ENCODE measurements at places on chromosomes 12 and 14.

- DNase-seq = peak; percentile 71
Observed at GRCh38 chr14:102516531-102517391, 7.2 kb upstream of the ANKRD9 start.

DNA sequence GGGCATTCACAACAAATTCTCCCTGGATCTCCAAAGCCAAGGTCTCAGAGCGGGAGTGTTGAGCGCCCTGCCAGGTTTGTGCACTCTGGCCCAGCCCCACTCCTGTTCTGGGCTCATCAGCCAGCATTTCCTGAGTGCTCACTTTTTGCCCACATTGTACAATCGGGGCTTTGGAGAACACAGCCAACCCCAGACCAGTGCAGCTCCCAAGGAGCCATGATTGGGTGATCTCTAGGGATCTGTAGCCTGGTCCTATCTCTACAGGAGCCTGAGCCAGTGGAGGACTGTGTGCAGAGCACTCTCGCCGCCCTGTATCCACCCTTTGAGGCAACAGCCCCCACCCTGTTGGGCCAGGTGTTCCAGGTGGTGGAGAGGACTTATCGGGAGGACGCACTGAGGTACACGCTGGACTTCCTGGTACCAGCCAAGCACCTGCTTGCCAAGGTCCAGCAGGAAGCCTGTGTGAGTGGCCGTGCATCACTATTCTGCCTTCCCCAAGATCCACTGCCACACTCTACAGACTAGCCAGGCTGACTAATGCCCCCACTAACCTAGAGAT is 2.8 kb downstream of the ARHGEF40 start:
- DNase-seq = no peak

GRCh38 chr14:58138714-58139482 is 13.1 kb downstream of the ARMH4 start:
- DNase-seq = no peak

GRCh38 chr12:31740628-31741027 is 11.8 kb upstream of the AMN1 start:
- DNase-seq = no peak

DNA sequence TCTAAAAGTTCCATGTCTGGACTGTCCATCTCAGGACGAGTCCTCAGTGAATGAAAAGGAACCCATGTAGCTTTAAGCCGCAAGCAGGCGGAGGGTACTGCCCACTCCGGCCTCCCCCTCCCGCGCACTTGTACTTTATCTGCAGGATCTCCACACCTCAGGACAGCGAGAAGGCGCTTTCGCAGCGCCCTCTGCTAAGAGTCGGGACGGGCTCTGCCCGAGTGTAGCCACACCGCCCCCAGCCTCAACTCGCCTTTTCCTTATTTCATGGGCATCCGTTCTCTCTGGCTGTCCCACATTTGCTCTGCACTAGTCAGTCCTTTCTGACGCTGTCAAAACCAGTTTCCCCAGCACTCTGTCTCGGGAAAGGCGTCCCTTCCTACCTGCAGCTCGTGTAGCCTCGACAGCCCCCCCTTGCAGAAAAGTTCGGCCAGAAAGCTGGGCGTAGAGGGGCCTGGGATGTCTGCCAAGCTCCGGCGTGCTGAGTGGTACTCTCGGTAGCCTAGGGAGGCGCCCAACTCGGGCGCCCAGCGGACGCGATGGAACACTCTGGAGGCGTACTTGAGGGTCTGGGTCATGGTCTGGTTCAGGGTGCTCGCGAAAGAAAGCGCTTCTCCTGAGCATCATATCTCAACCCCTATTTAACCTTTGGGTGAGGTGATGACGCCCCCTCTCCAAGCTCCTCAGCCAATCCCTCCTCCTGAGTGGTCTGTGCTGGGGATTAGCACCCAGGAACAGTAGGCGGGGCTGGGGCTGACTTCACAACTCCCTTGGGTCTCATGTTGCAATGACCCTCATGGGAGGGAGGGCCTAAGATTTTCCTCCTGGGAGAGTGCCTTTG is at the start of gene CYP27B1:
CYP27B1 (minus strand) TSS at position 615 of the 841 bp plus-strand sequence; CDS start at position 578, 37 bp downstream.
- no peak for DNase-seq

- no peak for DNase-seq
Observed at GRCh38 chr14:50837271-50837670, 6.3 kb upstream of the NIN start.

GRCh38 chr14:26163761-26164160 is 434.1 kb downstream of the NOVA1 start:
- no peak for DNase-seq

- no peak for DNase-seq
Observed at GRCh38 chr12:33669349-33669748, 229.7 kb upstream of the SYT10 start.

DNA sequence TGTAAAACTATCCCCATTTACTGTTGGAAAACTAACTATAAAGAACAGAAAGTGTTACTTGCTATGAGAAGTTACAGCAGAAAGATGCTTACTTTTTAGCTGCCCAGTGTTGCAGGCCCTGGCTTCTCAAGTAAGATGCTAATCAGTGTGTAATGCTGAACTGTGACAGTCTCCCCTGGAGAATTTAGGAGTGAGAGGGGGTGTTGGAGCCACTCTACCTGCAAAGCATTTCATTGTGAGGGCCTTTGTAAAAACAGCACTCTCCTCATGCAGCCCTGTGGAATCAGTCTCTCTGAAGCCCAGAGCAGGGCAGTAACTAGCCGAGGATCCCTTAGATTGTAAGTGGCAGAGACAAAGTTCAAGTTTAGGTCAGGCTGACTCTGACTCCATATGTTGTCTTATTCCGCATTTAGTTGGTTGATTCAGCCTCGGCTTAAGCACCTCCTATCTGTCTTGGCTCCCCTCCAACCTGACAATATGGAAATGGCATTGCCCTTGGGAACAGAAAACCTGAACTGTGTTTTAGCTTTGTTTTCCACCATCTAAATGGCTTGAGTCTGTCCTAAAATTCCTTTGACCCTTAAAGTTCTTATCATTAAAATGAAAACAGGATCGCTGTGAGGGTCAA is 141.3 kb downstream of the PRKCH start:
- DNase-seq = peak; percentile 39

- DNase-seq = no peak
Observed at GRCh38 chr12:107368586-107368985, 275.2 kb upstream of the CRY1 start.

DNA sequence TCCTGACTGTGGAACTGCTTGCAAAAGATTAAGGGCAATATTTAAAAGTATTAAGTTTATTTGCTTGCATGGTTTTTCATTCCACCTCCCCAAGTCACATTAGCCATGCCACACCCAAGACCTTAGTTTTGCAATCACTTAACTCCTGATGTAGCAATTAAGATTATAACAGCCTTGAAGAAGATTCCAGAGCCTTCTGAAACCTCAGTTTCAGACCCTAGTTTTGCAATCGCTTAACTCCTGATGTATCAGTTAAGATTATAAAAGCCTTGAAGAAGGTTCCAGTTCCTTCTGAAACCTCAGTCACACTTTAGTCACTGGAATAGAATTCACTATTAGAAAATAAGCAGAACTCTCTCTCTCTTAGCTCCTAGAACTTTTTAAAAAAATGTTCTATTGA is 42.7 kb upstream of the DCN start:
- no peak for DNase-seq

- DNase-seq = no peak
Observed at GRCh38 chr14:87869619-87870583, 123.1 kb downstream of the GALC start.

DNA sequence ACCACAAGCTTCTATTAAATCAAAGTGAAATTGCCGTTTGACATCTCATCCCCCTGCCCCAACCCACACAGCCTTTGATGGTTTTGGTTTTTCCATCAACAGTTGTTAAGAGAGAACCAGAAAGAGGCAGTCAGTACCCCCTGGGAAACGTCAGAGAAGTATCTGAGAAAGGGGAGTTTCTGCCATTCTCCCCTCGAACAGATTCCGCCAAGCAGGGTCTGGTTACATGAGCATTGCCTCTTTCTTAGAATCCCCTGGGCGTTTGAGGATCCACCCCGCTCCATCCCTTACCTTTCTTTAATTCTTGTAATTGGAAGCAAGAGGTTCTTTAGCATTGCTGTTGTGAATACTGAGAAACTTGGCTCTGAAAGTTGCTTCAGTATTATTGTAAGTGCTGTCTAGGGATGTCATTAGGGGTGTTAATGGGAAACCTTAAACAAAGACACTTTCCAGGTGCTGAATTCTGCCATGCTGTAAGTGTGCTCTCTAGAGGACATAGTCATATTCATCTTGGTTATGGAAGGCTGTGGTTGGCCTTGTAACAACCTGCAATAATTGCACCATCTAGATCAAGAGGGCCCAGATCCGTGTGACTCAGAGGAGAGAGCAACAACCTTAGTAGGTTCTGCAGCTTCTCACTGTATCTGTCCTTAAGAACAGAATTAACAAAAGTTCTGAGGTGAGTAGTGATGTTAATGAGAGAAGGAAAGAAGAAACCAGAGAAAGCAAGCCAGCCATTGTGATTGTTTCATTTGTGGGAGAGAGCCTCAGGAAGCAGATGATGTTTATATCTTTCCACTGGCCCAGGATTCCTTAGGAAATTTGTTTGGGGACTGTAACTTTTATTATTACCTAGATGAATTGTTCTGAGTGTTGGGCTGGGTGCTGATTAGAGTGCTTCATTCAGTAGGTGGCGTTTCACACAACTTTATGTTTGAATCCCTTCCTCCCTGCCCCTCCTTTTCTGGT is 9.0 kb downstream of the TMBIM6 start:
- DNase-seq = no peak

GRCh38 chr12:113245695-113246477 is 24.6 kb downstream of the TPCN1 start:
- DNase-seq = no peak

DNA sequence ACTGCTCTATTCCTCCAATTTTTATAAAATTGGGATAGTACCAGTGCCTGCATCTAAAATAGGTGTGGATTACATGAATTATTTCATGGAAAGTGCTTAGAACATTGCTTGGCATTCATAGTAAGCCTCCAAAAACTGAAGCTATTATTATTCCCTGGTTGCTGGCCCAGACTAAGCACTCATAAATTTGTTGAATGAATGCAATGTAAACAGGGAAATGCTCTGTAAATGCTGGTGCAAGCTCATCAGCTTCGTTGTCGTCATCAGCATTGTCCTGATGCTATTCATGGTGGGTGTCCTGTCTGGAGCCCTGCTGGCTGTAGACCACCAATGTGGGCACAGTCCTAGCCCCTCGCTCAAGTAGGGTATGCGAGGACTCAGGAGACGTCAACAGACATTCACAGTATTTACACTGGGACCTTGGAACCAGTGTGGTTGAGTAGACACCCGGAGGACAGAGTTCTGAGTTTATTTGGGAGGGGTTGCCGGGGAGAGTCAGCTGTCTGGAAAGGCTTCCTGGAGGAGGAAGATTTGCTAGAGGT is 16.5 kb downstream of the BDKRB2 start:
- DNase-seq = no peak

- no peak for DNase-seq
Observed at GRCh38 chr14:71190770-71191374, 283.6 kb downstream of the PCNX1 start.

DNA sequence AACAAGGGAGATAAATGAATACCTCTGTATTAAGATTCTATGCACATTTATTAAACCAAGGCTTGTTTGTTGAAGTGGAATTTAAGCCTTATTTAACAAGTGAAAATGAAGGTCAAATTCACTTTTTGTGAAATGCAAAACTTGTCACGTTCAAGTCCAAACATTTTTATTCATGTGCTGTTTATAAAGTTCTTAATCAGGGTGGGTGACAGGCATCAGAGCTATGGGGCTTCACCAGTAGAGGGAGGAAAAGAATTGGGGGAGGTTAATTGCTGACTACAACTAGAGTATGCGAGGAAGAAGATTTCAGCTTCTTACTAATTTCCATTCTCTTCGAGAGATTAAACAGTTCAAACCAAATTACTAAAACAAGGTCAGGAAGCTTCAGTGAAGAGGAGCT is 9.7 kb downstream of the MOK start:
- no peak for DNase-seq

GRCh38 chr12:118999107-118999506 is 17.8 kb downstream of the SRRM4 start:
- DNase-seq = no peak

- DNase-seq = peak; percentile 32
Observed at GRCh38 chr14:35229084-35229791, 62.9 kb upstream of the PSMA6 start.
